ENCODE measurements at places on chromosomes 6 and 20.

DNA sequence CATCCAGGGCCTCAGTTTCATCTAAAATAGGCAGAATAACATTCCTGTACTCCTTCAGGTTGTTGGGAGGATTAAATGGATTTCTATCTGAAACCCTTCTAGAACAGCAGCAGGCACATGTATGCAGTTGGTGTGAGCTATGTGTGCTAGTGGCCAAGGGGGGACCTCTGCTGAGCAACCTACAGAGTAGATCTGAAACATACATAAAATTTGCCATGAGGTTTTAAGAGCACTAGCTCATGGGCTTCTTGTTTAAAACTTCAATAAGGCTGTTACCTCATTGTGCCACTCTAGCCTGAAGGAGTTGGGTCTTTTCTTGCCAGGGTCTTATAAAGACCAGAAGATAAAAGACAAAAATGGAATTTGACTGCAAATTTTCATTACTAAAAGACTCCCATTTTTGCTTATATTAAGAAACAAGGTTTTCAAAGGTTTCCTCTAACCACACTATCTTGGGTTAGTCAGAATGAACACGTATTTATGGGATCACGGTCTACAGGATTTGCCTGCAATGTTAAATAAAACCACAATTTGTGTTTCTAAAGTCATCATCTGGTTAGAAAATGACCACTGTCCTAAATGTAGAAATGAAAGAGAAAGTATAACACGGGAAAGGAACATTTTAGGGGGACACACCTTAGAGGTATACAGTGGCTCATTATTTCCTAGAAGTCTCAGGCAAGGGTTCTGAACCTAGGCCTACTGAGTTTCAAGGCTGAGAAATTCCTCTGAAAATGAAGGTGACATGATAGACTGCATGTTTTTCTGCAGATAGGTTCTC is 144.9 kb upstream of the OLIG3 start:
- DNase-seq, result no peak

- DNase-seq, result no peak
These were observed 29.2 kb upstream of the SDCBP2 start for GRCh38 chr20:1357921-1358671.

DNA sequence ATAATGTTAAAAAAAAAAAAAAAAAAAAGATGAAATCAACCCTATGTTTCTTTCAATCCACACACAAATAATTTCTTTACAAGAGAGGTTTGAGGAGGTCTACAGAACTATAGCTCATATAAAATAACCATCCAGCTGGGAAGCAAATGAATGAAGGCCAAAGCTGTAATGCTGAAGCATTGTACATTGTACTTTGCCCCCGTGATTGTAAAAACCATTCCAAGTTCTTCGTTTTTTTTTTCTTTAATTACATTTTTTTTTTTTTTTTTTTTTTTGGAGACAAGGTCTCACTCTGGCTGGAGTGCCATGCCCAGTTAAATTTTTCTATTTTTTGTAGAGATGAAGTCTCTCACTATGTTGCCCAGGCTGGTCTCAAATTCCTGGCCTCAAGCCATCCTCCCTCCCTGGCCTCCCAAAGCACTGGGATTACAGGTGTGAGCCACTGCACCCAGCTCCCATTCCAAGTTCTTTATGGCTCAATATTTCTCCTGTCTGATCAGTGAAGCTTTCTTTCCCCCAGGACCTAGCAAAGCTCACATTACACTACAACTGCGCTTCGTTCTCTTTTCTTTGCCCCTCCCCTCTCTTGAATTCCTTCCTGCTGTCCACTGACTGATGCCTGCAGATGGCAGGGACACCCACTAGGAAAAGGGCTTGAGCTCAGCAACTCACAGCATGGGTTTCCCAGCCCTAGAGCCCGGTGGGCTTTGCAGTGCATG is 53.0 kb upstream of the NOP56 start:
- DNase-seq, result no peak

GRCh38 chr20:48302844-48303542 is 517.7 kb upstream of the SULF2 start:
- DNase-seq, result no peak

DNA sequence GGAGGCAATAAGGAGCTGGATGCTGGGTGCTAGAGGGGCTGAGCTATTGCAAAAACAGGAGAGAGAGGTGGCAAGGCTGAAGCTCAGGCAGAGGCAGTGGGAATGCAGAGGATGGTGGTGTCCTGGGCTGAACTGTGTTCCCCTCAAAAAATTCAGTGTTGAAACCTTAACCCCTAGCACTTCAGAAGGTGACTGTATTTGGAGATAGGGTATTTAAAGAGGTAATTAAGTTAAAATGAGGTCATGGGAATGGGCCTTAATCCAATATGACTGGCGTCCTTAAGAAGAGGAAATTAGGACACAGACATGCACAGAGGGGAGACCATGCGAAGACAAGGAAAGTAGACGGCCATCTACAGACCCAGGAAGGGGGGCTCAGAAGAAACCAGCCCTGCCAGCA is 11.5 kb upstream of the MMP9 start:
- DNase-seq, result no peak

DNA sequence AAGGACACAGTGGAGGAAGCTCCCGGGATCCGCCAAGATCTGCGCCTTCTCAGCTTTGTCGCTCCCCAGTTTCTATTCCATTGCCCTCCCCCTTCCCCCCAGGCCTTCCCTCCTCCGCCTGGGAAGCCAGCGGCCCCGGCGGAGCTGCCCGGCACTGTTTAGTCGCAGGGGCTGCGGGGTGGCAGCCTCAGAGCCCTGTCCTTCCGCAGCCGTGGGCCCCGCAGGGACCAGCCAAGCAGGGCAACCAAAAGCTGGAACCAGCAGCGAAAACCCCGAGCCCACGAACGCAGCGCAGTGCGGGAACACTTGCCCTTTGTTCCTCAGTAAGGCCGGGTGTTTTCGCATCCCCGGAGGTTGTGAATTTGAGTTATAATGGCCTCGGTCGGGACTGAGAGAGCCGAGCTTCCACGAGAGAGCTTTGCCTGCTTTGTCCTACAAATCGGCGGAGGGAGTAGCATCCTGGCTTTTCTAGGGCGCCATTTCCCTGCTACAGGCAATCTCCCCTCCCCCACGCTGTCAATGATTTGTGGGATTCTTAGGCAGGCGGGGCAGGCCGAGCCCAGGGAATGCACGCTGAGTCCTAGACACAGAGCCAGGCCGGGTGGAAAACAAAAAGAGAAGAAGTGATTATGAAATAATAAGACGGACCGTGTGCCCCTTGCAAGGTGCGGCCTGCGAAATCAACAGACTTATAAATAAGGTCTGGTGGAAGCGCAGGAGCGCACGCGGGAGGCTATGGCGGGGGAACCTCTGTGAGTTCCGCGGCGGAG is 4.0 kb upstream of the TUBB2B start:
- peak; percentile 79 for DNase-seq

DNA sequence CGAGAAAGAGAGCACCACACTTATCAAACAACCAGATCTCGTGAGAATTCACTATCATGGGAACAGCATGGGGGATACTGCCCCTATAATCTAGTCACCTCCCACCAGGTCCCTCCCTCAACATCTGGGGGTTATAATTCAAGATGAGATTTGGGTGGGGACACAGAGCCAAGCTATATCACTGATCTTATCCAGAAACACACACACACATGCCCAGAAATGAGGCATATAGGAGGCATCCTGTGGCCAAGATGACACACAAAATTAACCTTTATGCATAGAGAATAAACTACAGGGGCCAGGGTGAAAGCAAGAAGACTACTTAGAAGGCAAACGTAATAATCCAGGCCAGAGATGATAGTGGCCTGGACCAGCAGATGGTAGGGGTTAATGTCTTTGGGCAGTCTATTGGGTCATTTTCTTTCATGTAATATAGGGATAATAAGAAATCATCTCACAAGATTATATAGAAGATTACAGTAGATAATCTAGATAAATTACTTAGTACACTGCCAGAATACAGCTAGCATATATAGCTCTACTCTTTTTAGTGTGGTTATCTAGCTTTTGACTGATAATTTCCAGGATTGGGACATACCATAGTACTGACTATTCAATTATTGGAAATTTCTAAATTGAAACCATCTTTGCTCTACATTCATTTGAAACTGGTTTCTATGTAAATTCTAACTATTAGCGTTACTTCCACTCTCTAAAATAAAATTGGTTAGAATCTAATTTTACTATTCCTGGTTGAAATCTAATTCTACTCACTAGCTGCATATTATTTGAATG is 20.0 kb downstream of the RNF144B start:
- no peak for DNase-seq

- no peak for DNase-seq
These were observed 1.7 kb upstream of the GMPR start for GRCh38 chr6:16236631-16237199.

DNA sequence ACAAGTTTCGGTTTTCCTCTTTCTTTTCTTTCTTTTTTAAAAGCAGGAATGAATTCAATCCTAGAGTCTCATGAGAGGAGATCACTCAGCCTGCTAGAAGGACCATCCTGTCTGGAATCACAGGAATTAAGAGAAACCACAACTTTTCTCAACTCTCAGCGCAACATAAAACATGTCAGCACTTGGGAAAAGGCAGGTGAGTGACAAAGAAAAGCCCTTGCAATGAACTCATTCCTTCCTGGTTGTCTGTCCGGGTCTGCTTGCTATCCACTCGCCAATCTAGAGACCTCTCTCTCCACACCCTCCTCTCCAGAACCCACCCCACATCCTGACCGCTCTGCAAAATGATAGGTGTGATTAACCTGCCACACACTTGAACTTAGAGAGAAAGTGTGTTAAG is 253.8 kb downstream of the LY86 start:
- no peak for DNase-seq

DNA sequence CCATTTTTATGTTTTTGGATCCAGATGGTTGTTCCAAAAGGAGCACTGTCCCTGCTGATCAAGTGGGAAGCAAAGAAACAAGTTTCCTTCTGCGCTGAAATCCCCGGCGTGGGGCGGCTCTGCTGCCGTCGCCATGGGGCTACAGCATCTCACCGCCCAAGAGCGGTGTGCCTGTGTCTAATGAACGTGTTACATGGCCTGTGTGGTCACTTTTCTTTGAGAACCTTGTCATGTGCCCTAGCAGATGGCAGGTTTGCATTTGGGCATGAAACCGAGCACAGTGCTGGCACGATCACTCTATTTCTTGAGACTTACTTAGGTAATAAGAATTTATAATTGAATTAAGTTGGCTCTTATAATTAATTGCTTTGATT is 51.9 kb downstream of the ZDHHC14 start:
- no peak for DNase-seq

DNA sequence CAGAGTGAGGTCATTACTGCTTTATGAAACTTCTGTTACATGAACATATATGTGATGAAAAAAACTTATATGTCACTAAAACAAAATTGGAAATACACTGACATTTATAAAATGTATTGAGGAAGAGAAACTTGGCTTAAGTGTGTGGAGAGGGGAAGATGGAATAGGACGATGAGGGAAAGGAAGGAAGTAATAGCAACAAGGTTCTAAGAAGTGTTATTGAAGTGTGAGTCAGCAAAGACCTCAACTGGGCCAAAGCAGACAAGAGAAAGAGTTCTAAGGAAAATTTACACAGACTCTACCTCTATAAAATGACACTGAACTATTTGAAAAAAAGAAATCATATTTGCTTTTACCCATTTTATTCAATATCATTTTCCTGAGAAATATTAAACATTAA is 38.3 kb downstream of the SNX3 start:
- no peak for DNase-seq

GRCh38 chr20:36736451-36737182 is 9.3 kb downstream of the NDRG3 start:
- DNase-seq, result no peak

GRCh38 chr6:30935018-30935417 is 3.0 kb upstream of the SFTA2 start:
- DNase-seq, result no peak

- DNase-seq, result no peak
These were observed 113.8 kb upstream of the MAFB start for GRCh38 chr20:40802886-40803285.

DNA sequence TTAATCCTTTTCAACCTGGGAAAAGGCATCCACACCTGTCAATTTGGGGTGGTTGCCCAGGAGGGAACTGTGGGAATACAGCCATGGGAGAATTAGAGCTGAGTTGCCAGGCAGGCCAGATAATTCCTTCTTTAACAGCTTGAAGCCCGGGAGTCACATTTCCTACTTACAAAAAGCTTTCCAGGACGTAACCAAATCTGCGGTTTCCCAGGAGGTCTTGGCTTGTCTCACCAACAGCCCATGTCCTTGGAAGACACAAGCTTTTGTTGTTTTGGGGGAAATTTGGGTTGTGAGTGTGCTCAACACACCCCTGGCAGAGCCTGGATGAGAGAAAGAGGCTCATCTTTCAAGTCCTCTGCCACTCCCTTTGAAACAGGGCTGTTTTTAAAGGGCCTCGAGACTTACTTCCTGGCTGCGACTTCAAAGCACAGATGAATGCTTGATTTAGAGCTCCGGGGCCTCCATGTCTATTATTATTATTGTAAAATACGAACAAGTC is 465.9 kb upstream of the BTBD3 start:
- no peak for DNase-seq

- no peak for DNase-seq
These were observed 43.1 kb upstream of the SCML4 start for GRCh38 chr6:107867302-107867615.

DNA sequence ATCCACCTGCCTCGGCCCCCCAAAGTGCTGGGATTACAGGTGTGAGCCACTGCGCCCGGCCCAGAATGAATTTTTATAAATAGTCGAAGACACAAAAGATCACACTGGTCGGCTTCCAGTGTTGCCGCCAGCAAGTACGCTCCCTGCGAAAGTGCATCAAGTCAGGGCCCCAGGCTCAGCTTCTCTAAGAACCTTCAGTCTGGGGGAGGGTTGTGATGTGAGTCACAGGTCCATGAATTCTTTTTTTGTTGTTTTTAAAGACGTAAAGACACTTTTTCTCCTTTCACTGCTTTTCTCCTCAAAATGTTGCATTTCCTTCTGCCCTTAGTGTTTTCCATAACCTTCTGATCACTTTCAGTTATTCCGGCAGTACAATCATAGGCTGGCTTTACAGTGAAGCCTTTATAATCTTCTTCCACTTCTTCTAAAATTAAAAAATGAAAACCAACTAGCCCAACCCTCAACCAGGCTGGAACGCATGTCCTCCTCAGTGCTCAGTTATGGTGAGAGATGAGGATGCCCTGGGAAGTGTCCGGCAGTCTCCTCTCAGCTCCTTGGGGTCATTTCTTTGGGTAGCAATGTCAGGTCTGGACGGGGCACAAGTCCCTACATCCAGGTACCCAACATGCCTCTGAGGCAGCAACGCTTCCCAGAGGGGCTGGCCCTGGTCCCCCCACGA is 66.6 kb downstream of the CSE1L start:
- no peak for DNase-seq

DNA sequence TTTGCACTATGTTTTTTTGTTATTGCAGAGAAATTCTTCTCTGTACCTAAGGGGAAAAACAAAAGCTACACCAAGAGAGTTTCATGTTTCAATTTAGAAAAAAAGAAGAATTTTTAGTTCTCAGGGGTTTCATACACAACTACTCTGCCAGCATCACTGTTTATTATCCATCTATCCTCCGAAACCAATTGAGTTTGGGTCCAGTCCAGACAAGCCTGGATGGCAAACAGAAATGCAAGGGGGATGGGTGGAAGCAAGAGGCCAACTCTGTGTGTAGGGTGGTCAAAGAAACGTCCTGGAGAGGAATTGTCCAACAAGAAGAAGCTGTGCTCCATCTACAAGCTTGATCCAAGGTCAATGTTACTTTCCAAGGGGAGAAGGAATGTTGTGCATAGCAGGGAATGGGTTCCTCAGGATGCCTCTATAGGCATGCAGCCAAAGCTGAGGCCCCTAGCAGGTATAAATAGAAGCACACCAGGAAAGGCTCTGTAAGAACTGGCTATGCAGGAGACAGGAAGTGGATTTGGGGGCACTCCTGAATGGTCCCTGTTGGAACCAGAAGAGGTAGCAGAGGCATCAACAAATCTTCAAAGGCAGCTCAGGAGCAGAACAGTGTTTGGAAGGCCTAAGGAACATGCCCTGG is 64.4 kb downstream of the FILIP1 start:
- DNase-seq, result no peak

- no peak for DNase-seq
These were observed 22.1 kb upstream of the ZNF184 start for GRCh38 chr6:27494987-27495385.

All from NCI-H1436 treated with DMSO at 0.1 percent for 48 hours (cell line).